ENCODE measurements at places on chromosomes 5 and 9. TPM values are rescaled to one million over a fixed set of nuclear protein-coding genes. Genes with fewer than 3 reads are reported as not detected.
A peak's percentile ranks its signal among the peaks of the same experiment; 100 is the strongest.

Gene RNF180
- 7.3 TPM for total RNA-seq

Gene ACER2
- 1.7 TPM for total RNA-seq

Gene IFNA2
- total RNA-seq = not detected

Gene RASGEF1C
- total RNA-seq = 4.8 TPM

Gene LRRC70
- total RNA-seq = 10.4 TPM

Gene PCDHB14
- 7.8 TPM for total RNA-seq

DNA sequence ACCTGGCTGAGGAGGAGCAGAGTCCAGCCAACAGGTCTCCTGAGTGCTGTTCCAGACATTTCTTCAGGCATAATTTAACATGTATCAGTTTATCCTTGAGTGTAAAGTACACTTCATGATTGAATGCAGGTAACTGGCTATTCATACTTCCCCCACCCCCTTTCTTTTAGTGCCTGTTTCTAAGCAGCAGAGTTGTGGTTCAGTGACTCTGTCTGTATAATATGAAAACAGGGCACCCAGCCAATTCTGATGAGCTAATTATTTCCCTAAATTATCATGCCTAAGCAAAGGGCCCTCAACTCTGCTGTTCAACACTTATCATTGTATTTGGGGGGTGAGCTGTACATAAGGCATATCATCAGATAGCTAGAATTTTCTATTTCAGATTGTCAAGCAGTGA, 51.9 kb upstream of the ZSWIM6 start:
- peak; percentile 67 for DNase-seq

GRCh38 chr9:87007711-87008366, 60.5 kb upstream of the GAS1 start:
- peak; percentile 58 for DNase-seq

GRCh38 chr9:125497906-125498305, 209.1 kb downstream of the MAPKAP1 start:
- no peak for DNase-seq

DNA sequence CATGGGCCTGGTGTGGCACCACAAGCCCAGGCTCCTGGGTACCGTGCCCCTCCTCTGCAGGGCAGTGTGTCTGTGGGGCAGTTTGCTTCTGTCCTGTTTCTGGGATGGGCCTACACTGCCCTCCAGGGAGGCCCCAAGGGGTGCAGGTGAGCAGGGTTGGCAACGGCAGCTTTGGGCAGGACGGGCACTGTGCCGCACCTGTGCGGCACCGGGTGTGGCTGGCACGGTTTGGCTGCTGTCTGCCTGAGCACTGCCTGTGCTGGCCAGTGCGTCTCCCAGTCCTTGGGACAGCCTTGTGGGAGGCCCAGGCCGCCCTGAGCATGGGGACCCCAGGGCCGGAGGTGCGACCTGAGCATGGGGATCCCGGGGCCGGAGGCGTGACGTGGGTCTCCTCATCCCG, 37.2 kb downstream of the RXRA start:
- no peak for DNase-seq

DNA sequence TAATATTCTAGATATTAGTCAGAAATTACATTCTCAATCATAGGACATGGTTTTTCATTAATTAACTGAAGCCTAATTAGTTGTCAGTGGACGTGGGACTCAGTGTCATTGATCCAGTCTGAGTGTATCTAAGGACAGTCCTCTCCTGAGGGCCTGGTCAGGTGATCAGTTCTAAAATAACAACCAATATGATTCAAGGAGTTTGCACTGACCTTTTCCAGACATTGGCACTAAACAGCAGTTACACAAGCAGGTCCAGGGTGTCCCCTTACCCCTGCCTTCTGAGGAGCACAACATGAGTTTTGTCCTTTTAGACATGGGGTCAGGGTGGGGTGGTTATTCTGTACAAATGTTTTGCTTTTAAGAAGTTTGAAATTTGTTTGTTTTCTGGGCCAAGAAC, 97.8 kb downstream of the CMYA5 start:
- no peak for DNase-seq

DNA sequence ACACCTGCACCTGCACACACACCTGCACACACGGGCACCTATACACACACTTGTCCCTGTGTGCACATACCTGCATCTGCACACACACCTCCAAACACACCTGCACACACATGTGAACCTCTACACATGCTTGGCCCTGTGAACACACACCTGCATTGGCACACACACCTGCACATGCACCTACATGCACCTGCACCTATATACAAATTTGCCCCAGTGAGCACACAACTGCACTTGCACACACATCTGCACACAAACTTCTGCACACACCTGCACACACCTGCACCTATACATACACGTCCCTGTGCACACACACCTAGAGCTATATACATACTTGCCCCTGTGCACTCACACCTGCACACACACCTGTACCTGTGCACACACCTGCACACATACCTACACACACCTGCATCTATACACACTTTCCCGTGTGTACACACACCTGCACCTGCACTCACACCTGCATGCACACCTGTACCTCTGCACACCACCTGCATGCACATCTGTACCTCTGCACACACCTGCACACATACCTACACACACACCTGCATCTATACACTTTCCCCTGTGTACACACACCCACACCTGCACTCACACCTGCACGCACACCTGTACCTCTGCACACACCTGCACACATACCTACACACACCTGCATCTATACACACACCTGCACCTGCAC, 21.5 kb upstream of the LPCAT1 start:
- DNase-seq = no peak

Data from tongue (tissue), 3 donors.